ENCODE measurements at places on chromosomes 4 and X. TPM values are rescaled to one million over a fixed set of nuclear protein-coding genes. Genes with fewer than 3 reads are reported as not detected.
A peak's percentile ranks its signal among the peaks of the same experiment; 100 is the strongest.

Gene FAM50A
- total RNA-seq, result 65.5 TPM

Gene RAB39B
- total RNA-seq, result 0.56 TPM

Gene AGTR2
- not detected for total RNA-seq

Gene LUZP4
- not detected for total RNA-seq

Gene KLF8
- total RNA-seq, result not detected

Gene NALF2
- total RNA-seq, result not detected

DNA sequence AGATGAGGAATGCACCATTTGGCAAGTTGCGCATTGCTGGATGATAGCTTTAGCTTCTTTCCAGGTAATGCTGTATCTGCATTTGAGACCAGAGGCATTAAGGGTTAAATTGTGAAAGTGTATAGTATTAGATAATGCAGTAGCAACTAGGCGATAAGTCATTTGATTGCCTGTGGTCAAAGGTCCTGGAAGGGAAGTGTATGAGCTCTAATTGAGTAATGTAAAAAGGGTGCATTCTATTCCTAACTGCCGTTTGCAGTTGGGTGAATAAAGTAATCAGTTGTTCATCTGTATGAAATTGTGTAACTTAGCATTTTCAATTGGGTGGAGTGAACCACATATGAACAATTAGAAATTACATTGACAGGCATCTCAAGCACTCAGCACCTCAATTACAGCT lies 54.5 kb upstream of the WDR1 start:
- no peak for DNase-seq

- no peak for DNase-seq
Observed at GRCh38 chr4:47049347-47049746, 18.0 kb downstream of the GABRB1 start.

DNA sequence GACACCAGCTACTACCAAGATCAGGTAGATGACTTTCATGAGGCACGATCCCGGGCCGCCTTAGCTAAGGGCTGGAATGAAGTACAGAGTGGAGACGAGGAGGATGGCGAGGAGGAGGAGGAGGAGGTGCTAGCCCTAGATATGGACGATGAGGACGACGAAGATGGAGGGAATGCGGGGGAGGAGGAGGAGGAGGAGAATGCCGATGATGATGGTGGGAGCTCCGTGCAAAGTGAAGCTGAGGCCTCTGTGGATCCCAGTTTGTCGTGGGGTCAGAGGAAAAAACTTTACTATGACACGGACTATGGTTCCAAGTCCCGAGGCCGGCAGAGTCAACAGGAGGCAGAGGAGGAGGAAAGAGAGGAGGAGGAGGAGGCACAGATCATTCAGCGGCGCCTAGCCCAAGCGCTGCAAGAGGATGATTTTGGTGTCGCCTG lies 481 bp downstream of the UTP3 start:
- no peak for DNase-seq

DNA sequence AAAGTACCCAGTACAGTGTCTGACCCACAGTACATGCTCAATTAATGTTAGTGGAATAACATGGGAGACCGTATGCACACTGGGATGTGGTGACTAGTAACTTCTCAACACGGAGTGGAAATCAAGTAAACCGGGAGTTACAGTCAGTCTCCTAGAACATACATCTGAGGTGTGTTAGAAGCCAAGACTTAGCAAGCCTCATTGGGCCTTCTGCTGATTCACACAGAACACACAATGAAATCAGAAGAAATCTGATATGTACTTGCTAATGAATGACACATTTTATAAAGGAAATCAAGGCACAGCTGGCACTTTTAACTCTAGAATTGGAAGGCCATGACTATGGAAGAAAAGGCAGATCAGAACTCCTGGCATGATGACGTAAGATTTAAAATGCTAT lies 13.0 kb downstream of the TRAPPC2 start:
- peak; percentile 46 for DNase-seq

DNA sequence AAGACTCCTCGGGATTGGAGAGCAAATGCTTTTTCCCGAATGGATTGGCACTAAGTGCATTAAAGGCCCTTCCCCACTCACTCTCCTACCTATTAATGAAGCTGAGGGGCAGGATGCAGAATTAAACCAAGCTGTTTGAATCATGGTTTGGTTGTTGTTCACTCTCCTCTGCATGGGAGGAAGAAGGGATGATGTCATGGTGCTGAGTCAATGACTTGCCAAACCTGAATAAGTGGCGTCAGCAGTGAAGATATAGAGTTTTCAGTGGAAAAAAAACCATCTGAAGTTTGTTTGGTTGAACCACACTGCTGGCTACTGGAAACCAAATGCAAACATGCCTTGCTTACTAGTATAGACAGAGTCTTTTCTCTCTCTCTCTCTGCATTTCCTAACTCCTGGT lies 19.8 kb upstream of the ZXDA start:
- DNase-seq, result peak; percentile 11

DNA sequence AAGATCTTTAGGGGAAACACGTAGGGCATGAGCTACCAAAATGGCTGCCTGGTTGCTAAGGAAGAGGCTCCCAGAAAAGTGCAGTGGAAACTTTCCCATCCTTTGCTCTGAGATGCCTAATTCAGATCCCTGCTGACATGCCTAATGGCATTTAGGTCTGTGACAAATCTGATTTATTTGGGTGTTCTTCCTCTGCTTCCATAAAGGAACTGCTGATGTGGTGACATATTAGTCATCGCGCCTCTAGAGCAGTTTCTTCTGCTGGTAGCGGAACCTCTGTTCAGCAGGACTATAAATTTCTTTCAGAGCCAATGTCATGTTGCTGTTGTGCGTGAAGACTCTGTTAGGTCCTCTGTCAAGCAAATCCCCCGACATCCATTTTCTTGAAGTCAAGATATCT lies 310.0 kb downstream of the PDHA2 start:
- DNase-seq, result no peak

Data from IMR-90 (cell line).